Aorta (tissue), 5 donors: ENCODE measurements at places on chromosomes 4 and X. TPM values are rescaled to one million over a fixed set of nuclear protein-coding genes. Genes with fewer than 3 reads are reported as not detected.

- DNase-seq = no peak
Observed at GRCh38 chr4:153275380-153276276, 68.9 kb upstream of the MND1 start.

- DNase-seq = no peak
Observed at GRCh38 chr4:9811806-9812205, 30.4 kb downstream of the DRD5 start.

GRCh38 chrX:41973208-41973607 is 49.9 kb upstream of the CASK start:
- no peak for DNase-seq

DNA sequence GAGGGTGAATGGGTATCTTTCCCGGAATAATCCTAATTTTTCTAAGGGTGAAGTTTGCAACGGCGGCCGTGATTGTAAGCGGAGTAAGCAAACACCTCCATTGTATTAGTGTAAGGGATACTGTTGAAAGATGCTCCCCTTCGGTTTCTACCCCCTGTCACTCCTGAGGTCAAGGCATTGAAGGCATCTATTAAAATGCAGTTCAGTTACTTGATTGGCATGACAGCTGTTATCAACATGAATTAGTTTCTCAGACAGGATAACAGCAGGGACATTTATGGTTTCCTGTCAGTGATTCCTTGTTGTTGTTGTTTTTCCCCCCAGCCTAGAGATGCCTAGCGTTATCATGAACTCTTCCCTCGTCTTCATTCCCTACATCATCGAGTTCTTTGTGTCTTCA is 552 bp downstream of the SLC25A14 start:
- no peak for DNase-seq

DNA sequence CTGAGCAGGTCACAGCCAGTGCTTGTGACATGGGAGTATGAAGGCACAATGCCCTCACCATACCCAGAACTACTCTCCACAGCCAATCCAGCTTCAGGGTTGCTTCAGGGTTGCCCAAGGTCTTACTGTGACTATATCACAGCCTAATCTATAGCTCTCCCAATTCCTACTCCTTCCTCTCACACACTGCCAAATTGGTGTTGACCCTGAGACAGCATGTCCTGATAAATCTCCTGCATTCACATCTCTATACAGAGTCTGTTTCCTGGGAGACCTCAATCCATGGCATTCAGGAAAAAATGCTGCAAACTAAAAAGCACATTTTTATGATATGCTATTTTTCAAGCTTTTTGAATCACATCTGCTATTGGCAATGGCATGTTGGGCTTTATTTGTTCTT is 456.7 kb downstream of the GRID2 start:
- DNase-seq = no peak

DNA sequence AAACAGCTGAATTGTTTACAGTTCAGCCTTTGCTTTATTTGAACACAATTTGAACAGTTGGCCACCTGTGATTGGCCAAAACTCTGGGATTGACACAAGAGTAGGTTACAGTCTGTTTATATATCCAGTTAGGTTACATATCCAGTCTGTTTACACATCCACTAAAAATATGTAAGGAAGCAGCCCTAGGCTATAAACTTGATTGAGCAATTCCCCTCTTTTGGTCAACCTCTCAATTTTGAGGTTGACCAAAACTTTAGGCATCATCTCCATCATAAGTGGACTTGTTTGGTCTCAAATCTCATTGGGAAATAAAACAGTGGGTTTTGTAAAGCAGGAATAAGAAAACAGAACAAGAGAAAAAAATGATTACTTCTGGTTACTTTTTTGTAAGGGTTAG is 190.8 kb downstream of the SPATA18 start:
- DNase-seq = no peak

GRCh38 chrX:124226129-124226528 is 106.3 kb upstream of the TEX13D start:
- DNase-seq = no peak

DNA sequence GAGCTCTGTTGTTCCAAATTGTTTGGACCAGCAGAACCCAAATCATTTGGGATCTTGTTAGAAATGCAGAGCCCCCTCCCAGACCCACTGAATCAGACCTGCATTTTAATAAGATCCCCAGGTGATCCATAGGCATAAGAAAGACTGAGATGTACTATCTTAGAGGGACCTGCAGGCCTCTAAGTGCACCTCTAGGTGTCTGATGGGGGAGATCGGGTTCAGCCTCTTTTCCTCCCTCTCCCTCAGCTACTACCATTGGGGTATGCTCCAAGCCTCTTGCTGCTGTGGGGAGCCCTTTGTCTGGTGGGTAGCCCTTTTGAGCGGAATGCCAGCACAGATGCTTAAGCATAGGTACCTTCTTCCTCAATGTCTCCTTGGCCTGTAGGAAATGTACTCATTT is 63.8 kb upstream of the RPS6KA3 start:
- DNase-seq = no peak

DNA sequence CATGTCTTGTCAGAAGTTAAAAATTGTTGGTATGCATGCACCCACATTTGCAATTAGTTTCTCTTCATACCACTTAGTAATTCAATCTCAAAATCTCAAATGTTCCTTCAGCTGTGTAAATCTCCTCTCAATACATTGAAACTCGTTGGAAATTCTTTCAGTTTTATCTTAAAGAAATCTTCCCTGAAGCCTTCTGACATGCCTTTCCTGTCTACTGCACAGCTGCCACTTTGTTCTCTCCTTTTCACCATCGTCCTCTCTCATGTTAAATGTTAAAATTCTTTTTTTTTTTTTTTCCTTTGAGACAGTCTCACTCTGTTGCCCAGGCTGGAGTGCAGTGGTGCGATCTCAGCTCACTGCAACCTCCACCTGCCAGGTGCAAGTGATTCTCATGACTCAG is 30.9 kb downstream of the MCUB start:
- DNase-seq = no peak

GRCh38 chr4:169372791-169373190 is 102.0 kb upstream of the SH3RF1 start:
- DNase-seq = no peak

- no peak for DNase-seq
Observed at GRCh38 chrX:110415440-110416170, 57.0 kb downstream of the RTL9 start.

GRCh38 chrX:35699642-35700041 is 98.5 kb upstream of the MAGEB16 start:
- no peak for DNase-seq

DNA sequence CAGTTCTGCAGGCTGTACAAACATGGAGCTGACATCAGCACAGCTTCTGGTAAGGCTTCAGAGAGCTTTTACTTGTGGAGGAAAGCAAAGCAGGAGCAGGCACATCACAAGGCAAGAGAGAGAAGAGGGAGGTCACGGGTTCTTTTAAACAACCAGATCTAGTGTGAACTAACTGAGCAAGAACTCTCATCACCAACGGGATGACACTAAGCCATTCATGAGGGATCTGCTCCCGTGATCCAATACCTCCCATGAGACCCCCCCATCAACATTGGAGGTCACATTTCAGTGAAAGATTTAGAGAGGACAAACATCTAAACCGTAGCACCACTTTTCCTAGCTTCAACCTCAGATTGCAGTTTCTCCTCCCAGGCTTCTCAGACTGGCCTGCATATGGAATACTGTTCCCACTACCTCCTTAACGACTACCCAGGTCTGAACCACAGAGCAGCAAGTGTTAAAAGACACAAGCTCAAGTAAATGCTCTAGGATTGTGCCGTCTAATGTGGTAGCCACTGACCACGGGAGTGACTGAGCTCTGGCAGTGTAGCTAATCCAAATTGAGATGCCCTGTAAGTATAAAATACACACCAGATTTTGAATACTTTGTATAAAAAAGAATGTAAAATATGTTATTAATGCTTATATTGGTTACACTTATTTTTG is 192.7 kb downstream of the PTTG2 start:
- no peak for DNase-seq

DNA sequence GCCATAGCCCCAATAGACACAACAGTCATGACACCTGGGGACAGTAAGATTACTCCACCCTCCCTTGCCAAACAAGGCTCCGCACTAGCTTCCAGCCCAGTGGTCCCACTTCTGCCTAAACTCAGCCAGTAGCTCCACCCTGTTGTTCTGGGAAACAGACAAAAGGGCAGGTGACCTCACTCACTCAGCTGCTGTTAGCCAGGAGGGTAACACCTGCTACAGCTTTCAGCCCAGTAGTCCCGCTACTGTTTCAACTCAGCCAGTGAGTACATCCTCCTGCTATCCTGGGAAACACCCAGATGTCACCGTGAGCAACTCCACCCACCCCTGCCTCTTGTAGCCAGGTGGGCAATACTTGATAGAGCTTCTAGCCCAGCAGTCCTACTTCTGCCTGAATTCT is 162.7 kb upstream of the CPXCR1 start:
- no peak for DNase-seq

- DNase-seq = no peak
Observed at GRCh38 chr4:152360045-152360410, 175.9 kb downstream of the FBXW7 start.

- DNase-seq = no peak
Observed at GRCh38 chr4:151430740-151431457, 21.9 kb downstream of the FHIP1A start.

DNA sequence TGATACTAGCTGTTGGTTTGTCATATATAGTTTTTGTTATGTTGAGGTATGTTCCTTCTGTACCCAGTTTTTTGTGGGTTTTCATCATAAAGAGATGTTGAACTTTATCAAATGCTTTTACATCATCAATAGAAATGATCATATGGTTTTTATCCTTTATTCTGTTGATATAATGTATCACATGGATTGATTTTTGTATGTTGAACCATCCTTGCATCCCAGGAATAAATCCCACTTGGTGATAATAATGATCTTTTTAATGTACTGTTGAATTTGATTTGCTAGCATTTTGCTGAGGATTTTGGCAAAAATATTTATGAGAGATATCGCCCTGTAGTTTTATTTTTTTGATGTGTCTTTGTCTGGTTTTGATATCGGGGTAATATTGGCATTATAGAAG is 22.5 kb upstream of the NAA11 start:
- DNase-seq = no peak

GRCh38 chrX:137067147-137067546 is 33.4 kb upstream of the GPR101 start:
- DNase-seq = no peak

- no peak for DNase-seq
Observed at GRCh38 chrX:9677098-9677739, 88.4 kb downstream of the GPR143 start.

GRCh38 chr4:21992330-21992729 is 43.8 kb upstream of the KCNIP4 start:
- DNase-seq = no peak

DNA sequence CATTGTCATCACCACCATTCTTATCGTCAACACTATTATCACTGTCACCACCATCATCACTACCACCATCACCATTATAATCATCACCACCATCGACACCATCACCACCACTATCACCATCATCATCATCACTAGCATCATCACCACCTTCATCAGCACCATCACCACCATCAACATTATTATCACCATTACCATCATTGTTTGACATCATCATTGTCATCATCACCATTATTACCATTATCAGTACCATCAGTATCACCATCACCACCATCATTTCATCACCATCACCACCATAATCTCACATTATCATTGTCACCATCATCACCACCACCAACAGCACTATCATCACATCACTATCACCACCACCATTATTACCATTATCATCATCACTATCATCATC is 47.5 kb upstream of the NKX1-1 start:
- DNase-seq = no peak

DNA sequence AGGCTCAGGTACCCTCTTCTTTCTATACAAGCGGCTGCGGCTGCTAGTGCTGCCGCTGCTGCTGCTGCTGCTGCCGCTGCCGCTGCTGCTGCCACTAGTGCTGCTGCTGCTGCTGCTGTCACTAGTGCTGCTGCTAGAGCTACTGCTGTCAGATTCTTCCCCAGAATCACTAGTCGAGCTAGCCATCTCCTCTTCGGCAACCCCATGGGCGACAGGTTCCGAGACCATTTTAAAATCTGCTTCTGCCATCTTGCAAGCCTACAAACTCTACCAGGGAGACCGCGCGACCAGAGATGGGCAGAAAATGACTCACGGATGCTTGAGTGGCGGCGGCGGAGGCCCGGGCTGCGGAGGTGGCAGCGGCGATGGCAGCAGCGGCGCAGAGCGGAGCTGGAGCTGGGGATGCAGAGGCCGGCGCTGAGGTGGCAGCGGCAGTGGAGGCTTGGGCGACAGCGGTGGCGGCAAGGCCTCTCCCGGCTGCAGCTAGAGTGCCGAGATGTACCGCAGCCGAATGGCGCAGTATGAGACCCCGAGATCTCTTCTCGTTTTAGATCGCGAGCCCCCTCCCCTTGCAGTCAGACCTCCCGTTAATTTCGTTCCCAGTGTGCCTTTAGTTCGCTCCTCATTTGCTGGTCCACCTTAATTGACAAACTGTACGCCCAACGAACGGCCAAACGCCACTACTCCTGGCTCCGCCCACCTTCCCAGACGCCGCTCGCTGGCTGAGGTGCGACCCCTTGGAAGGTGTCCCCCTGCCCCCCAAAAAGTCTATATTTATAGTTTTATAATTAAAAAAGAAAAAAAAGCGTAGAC is at the start of gene NAP1L3:
Gene NAP1L3, minus strand, starts transcription at position 523 of the 813 bp plus-strand sequence. Its CDS starts 274 bp downstream, at position 249.
- DNase-seq = peak; percentile 74

GRCh38 chr4:37568489-37568888 is 117.7 kb downstream of the RELL1 start:
- DNase-seq = no peak

DNA sequence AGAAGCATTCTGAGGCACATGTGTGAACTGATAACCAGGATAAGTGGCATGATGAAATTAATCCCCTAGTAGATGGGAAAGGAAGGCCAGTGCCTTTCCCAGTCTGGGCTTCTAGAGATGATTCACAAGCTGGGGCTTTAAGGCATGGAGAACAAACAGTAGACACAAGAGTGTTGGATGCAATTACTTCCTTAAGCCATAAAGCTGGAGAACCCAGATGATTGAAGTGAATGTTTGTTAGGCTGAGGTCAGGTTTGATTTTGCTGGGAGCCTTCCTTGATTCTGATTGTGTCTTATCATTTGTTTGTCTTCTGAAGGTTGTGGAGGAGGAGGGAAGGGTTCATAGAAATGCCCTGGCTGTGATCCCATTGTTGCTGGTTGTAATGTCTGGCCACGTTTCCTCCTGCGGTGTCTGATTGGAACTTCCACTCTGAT is 125.2 kb downstream of the NHS start:
- no peak for DNase-seq

FAM114A1 gene
- total RNA-seq = 104 TPM

FANCB gene
- total RNA-seq = 1.7 TPM

WAS gene
- total RNA-seq = 12.4 TPM

SLIT2 gene
- total RNA-seq = 31.3 TPM

IL2RG gene
- total RNA-seq = 4.4 TPM

PPP1R2C gene
- not detected for total RNA-seq

PPP2R2C gene
- total RNA-seq = 1.3 TPM

AGA gene
- 18.6 TPM for total RNA-seq

PLRG1 gene
- 59.0 TPM for total RNA-seq

AP1S2 gene
- total RNA-seq = 49.1 TPM
